ENCODE measurements at places on chromosomes 11 and 22.

- DNase-seq, result no peak
These were observed 12.4 kb upstream of the TEF start for GRCh38 chr22:41369424-41369745.

- peak; percentile 84 for DNase-seq
These were observed 15.1 kb downstream of the CHRM1 start for GRCh38 chr11:62905927-62906531.

GRCh38 chr11:11069841-11070835 lies 212.3 kb upstream of the ZBED5 start:
- DNase-seq, result no peak

GRCh38 chr11:117969160-117969991 lies 16.8 kb upstream of the IL10RA start:
- DNase-seq, result no peak

- DNase-seq, result no peak
These were observed 19.1 kb downstream of the ZBTB44 start for GRCh38 chr11:130295657-130296056.

GRCh38 chr22:49473286-49473685 lies 354.4 kb downstream of the BRD1 start:
- no peak for DNase-seq

DNA sequence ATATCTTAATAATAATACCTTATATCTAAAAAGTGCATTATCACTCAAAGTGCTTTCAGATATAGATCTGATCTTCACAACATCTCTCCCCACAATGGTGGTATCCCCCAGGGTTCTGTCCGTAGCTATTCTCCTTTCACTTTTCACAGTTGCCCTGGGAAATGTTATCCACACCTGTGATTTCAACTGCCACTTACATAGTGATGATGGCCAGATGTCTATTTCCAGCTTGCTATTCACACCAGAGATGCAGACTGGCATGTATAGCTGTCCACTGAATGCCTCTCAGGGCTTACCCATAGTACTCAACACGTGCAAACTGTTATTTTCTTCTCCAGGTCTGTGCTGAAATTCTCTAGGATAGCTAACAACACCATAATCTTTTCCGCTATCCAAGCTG lies 724.7 kb downstream of the DLG2 start:
- no peak for DNase-seq

DNA sequence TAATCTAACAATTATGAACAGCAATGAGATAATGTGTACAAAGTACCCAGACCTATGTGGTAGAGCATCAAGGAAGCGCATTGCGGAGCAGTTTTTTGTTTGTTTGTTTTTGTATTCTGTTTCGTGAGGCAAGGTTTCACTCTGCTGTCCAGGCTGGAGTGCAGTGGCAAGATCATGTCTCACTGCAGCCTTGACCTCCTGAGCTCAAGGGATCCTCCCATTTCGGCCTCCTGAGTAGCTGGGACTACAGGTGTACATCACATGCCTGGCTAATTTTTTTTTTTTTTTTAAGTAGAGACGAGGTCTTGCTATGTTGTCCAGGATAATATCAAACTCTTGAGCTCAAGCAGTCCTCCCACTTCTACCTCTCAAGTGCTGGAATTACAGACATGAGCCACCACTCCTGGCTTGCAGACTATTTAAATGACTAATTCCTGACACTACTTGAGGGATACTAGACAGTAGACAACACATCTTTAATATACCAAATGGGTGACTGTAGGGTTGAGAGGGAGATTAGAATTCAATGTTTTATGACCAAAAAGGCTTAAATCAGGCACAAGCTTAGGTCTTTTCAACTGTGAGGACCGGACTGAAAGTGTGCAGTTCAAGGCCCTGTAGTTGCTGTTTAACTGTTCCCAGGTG lies 12.7 kb downstream of the OR51B4 start:
- no peak for DNase-seq

DNA sequence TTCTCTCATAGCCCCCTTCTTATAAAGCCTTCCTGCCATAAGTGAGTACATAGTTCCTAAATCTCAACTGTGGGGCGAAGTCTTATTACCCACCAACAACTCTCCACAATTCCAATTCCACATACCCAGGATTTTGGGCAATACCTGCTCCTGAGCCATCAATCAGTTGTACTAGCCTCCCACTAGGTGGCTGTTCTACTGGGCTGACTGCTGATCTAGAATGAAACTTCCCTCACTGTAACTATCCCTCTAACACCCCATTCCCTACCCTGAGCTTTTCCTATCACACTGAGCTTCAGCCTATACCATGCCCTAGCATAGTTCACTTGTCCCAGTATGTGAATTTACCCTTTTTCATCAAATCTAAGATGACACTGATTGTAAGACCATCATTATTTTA lies 52.5 kb downstream of the RRAS2 start:
- no peak for DNase-seq

GRCh38 chr11:63756919-63757761 lies 11.4 kb downstream of the ZFTA start:
- no peak for DNase-seq

GRCh38 chr11:93741882-93742226 lies 382 bp downstream of the C11orf54 start:
- DNase-seq, result no peak

GRCh38 chr11:47506373-47506772 lies 46.6 kb downstream of the CELF1 start:
- DNase-seq, result no peak

- no peak for DNase-seq
These were observed 7.4 kb downstream of the SLN start for GRCh38 chr11:107704451-107704850.

GRCh38 chr22:20979243-20979809 lies 2.8 kb upstream of the LZTR1 start:
- peak; percentile 91 for DNase-seq

Measured in upper lobe of right lung (tissue), 1 donor.